NCI-H1092 (cell line): ENCODE measurements at places on chromosomes 2 and 18.

DNA sequence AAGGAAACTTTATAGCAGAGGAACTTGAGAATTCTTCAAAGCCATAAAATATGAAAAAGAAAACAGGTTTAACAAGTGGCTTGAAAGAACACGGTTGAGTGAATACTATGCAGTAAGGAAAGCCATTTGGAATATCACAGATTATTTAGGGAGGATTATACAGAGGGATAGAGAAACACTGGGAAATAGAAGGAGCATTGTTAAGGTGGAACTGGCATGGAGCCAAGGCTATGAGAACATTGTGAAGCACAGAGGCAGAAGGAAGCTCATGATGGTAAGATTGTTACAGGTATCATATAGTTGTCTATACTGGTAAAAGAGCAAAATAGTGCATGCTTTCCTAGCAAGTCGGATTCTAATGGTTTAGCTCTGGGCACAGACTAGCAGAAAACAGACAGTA lies 87.1 kb downstream of the SS18 start:
- DNase-seq: no peak

DNA sequence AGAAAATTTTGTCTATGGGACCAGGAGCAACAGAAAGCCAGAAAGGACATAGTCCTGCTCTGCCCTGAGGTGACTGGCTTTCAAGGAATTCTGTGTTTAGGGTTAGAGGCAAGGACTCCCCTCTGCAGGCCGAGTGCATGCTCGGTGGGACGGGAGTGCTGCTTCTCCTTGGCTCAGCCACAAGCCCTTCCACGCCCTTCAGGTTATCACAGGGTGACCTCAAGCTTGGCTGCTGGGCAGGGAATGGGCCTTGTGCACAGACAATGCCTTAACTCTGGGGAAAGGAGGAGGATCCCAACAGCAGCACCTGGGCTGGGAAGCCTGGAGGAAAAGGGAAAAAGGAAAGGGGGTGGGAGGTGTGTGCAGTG lies 32.8 kb downstream of the FAM178B start:
- DNase-seq: no peak

DNA sequence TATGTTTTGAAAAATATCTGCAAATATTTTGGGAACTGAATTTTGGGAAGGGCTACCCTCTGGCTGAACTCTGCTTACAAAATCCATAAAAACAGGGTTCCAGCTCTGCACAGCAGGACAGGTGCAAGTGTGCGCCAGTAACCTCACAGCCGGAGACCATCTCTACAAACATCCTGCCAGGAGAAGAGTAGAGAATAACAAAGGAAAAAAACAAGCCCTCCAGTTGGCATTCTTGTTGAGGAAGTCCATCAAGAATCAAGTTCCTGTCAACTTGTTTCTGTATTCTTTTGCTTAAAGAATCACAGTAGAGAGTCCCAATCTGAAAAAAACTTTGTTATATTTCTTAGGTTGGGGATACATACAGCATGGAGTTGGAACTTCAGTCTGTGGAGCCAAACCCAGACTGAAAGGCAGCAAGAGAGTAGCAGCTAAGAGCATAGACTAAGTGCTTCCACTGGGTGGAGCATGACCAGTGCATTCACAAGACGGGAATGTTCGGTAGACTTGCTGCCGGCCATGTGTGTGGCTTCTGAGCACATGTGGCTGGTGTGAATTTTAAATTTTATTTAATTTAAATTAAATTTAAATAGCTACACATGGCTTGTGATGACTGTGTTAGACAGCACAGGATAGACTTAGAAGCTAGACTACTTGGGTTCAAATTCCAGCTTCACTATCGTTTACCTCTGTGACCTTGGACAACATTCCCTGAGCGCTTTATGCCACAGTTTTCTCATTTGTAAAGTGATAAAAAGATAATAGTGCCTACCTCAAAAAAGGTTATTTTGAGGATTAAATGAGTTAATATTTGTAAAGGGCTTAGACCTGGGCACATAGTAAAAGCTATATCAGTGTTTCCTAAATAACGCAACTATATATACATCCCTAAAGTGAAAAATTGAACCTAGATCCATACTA lies 41.9 kb downstream of the SPTBN1 start:
- DNase-seq: no peak

- no peak for DNase-seq
These were observed 1110.6 kb upstream of the ACVR2A start for GRCh38 chr2:146734042-146734820.

DNA sequence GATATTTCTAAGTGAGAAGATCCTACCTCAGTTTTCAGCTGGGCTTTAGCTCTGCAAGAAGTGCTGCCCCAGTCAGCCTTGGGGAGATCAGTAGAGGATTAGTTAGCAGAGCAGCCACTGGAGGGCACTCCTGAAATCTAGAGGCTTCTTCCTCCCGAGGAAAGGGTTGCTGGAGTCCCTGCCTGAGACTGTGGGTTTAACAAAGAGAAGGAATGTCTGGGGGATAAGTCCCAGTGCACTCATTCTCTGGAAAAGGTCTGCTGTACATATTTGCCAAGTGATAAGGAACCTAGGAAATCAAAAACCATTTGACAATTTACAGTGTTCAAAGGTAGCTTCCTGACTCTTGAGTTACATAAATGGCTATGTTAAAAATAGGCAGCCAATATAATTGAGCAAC lies 207.2 kb downstream of the SLC8A1 start:
- DNase-seq: peak; percentile 50

- DNase-seq: no peak
These were observed 554.6 kb downstream of the DSC3 start for GRCh38 chr18:30487962-30488361.

GRCh38 chr2:161199912-161200701 lies 39.9 kb downstream of the TANK start:
- no peak for DNase-seq

DNA sequence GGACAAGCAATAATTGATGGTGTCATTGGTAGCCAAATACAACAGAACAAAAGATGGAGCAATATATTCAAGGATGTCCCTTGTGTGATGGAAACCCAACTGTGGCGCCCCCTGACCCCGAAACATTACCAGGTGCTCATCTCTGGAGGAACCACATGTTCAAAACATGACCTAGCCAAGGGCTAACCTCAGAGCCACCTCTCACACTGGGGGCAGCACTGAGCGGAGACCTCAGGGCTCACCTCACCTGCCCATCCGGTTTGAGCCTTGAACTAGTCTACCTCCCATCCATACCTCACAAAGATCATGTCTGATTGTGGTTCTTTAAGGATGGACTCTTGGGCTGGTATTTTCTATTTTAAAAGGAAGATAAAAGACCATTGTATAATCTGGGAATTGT lies 314.4 kb upstream of the CDH7 start:
- DNase-seq: no peak

DNA sequence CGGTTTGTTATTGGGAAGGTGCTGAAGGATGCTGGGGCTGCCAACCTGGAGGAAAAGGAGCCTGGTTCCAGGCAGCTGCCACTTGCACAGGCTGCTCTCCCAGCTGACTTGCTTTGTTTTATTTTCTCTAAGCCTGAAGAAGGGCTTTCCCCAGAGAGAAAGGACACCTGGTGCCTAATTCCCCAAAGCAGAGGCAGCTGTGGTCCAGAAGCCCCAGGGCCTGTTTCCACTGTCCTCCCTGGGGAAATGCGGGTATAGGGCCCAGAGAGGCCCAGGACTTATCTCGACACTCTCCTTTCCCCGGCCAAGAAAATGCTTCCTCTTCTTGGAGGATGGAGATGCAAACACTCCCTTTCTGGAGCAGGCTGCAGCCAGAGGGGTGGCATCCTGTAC lies 30.1 kb downstream of the INO80C start:
- peak; percentile 13 for DNase-seq

DNA sequence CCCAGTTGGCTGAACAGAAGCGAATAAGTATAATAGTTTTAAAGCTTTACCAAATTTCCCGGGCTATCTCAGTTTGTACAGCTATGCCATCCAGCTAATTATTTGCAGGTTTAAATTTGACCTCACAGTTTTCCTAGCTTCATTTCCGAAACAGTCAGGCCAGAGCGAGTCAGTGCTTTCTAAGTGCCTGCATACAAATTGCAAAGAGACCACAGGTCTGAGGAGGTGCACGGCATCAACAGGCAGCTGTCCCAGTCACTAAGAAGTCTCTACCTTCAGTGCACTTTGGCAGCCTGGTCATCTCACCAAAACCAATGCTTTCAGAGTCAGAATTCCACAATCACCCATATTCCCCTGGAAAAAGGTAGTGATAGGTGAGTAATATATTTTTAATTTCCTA lies 51.9 kb downstream of the LAMA1 start:
- DNase-seq: no peak

DNA sequence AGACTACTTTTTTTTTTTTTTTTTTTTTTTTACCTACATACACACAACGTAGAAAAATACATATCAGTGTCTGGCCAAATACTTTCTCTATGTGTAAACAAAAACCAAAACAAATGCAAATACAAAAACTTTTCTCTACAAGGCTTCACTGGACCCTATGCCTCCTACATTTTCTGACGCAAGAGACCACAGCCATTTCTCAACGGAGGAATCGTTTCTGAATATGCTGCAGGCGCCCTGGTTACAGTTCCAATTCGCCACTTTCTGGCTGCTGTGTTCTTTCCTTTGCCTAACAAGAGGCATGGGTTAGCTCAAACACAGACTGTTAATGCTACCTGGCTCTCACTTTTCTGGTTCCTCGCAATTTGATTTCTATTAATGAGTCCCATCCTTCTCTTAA lies 96.4 kb downstream of the EPB41L3 start:
- no peak for DNase-seq

DNA sequence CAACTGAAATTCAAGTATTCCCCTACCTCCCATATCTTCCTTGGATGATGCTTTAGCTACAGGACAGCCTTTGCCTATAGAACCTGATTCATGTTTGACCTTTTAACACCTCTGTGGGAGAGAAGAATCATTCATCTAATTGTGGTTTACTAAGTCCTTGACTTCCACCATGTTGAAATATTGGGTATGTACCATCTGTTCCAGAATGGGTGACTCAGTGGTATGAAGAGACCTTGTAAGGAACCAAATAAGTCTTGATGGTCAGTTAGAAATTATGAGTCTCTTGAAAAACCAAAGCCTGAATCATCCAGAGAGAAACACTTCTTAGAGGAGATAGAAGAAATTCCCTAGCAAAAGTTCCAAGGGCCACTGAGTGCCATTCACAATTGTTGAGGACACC lies 27.5 kb downstream of the STAMBP start:
- no peak for DNase-seq

- DNase-seq: no peak
These were observed 185.0 kb downstream of the WDR7 start for GRCh38 chr18:56836173-56836572.

GRCh38 chr2:167832868-167833287 lies 414.5 kb downstream of the STK39 start:
- DNase-seq: no peak

DNA sequence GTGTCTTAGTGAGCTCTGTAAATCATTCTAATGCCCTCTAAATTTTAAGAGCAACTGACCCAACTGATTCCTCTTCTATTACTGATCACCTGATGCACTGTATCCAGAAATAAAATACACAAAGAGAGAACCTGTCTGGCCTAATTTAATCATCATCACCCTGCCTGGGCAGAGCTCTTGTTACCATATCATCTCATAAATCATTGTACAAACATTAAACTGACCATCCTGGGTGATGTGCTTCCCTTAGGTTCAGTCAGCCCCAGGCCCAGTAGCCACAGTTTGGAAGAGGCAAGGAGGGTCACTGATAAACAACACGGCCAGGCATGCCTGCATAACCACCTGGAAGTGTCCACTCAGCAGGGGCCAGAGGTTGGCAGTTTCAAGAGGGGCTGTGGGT lies 22.7 kb upstream of the ACMSD start:
- no peak for DNase-seq

DNA sequence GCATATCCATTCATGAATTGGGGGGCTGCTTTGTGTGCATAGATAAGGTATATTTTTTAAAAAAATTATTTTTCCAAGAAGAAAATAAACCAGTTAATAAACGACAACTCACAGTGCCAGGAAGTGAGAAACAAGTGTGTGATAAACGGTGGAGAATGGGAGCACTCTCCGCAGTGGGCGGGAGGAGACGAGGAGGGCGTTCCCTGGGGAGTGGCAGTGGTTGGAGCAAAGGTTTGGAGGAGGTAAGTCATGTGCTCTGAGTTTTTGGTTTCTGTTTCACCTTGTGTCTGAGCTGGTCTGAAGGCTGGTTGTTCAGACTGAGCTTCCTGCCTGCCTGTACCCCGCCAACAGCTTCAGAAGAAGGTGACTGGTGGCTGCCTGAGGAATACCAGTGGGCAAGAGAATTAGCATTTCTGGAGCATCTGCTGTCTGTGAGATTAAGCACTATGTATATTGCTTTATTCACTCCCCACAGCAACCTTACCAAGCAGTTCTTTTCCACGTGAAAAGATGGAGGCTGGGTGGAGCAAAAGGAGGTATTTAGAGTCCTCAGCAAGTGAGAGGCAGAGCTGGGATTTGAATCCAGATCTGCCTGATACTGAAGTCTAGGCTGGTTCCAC lies 27.0 kb upstream of the CASP8 start:
- DNase-seq: no peak

GRCh38 chr2:44766777-44767176 lies 174.7 kb upstream of the SIX3 start:
- no peak for DNase-seq

DNA sequence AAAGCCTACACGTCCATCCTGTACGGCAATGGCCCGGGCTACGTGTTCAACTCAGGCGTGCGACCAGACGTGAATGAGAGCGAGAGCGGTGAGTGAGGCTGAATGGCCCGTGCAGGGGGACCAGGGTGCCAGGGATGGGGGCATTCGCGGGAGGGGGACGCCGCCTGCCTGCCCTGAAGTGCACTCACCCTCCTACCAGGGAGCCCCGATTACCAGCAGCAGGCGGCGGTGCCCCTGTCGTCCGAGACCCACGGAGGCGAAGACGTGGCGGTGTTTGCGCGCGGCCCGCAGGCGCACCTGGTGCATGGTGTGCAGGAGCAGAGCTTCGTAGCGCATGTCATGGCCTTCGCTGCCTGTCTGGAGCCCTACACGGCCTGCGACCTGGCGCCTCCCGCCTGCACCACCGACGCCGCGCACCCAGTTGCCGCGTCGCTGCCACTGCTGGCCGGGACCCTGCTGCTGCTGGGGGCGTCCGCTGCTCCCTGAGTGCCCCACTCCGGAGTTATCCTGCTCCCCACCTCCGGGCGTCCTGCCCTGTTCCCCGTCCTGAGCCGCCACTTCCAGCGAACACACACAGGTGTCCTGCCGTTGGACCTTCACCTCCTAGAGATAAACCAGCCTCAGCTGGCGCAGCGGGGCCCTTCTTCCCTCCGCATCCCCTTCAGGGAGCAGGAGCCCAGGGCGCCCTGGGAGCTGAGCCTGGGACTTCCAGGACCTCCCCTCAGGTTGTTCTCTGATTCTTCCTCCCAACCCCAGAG lies 2.9 kb downstream of the ALPI start:
- DNase-seq: no peak
